NCI-H2081 (cell line): ENCODE measurements at places on chromosomes 11 and 22.

GRCh38 chr22:44925465-44926123 lies 84.2 kb downstream of the PHF21B start:
- DNase-seq = no peak

- peak; percentile 23 for DNase-seq
Observed at GRCh38 chr11:45100339-45100738, 46.1 kb upstream of the PRDM11 start.

DNA sequence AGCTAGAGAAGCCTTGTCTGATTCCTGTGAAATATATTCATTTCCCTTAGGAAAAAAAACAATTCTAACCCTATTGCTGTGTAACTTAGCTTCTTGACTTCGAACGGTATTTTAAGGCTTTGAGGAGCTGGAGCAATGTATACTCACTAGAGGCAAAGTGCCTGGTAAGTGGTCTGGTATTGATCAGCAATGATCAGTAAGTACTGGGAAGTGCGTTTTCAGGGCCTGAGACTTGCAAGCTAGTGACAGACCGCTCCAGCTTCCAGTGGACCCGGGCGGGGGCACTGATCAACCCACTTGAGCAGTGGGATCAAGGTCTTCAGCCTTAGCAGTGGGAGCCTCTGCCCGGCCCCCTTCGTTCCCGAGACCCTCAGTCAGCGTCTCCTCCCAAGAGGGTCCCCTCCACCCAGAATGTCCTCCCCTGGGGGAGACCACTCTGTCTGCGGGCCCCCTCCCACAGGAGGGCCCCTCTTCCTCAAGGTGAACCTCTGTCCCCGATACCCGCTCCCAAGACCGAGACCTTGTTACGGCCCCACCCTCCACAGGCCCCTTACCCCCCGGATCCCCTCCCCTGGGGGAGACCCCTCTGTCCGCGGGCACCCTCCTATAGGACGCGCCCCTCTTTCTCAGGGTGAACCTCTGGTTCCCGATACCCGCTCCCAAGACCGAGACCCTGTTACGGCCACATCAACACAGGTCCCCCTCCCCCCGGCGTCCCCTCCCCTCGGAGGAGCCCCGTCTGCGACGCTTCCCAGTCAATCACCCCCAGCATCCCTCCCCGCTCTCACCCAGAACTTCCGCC lies 452 bp upstream of the ATXN10 start:
- no peak for DNase-seq

GRCh38 chr11:102420547-102420946 lies 32.0 kb downstream of the TMEM123 start:
- no peak for DNase-seq

DNA sequence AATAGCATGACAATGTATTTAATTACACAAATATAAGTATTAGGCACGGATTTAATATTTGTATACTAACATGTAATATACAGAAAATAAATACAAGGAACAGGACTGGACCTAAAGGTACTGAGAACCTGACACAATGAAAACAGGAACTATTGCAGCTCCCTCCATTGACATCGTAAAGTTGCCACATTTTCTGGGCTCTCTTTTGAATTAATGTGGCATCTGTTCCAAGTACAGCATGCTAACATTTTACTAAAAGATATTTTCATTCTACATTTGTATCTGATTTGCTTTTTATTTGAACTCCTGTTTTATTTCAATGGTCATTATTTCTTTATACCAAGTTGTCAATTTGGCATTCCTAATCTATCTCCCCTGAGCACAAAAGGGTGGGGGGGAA lies 15.3 kb downstream of the PHF21A start:
- no peak for DNase-seq

DNA sequence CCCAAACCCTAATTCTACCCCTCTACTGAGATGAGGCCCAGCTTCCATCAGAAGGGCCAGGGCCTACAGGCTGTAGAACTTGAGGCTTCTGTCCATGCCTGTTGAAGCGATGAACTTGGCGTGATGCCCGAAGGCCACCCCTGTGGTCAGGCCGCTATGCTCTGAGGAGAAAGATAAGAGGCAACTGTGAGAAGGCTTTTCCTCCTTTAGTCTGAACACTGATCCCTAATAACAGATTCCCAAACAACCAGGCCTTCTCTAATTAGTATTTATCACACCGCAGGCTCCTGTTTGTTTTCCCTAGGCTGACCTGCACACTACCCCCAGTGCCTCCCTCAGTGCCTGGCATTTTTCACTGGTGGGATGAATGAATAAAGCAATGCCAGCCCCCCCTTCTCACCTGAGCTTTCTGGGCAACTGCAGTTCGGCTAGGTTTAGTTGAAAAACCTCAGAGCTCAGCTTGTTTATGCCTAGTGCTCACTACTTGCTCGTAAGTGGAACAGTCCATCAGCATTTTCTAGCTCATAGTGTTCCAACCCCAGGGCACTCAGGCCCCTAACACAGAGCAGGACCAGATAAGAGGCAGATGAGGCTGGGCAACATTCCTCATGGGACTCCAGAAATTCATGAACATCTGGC lies 15.2 kb downstream of the PRPF19 start:
- DNase-seq = no peak
